ENCODE measurements at places on chromosomes 7 and 10. TPM values are rescaled to one million over a fixed set of nuclear protein-coding genes. Genes with fewer than 3 reads are reported as not detected.
A peak's percentile ranks its signal among the peaks of the same experiment; 100 is the strongest.

NPFFR1 gene
- not detected for total RNA-seq

VPS37D gene
- 4.5 TPM for total RNA-seq

SLK gene
- 35.7 TPM for total RNA-seq

DNA sequence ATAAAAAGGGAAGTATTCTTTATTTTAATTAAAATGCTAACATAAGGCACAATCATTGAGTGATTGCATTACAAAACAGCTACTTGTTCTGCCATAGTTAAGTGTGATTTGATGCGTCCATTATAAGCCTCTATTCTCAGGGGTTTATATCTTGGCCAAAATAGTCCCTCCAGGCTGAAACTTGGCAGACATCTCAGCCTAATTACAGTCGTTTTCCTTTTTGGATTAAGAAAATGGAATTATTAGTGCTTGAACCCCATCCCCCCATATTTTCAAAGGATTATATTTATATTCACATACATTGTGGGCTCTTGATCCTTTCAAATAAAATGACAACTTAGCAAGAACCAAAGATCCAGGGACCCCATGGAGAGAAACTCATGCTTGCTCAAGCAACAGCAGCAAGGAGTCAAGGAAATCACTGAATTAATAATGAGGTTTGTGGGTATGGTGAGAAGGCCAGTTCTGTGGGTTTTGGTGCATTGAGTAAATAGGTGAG, 66.7 kb upstream of the NEUROD6 start:
- no peak for DNase-seq

GRCh38 chr7:133003052-133003910, 78.6 kb downstream of the CHCHD3 start:
- peak; percentile 59 for DNase-seq
